Sigmoid colon (tissue), 7 donors: ENCODE measurements at places on chromosomes 6 and 20. TPM values are rescaled to one million over a fixed set of nuclear protein-coding genes. Genes with fewer than 3 reads are reported as not detected.

- no peak overlapping the region for H3K4me3 ChIP-seq
- no peak overlapping the region for H3K27ac ChIP-seq
- no peak for DNase-seq
- no peaks in the 10 kb centered on the region for H3K4me1 ChIP-seq
Measured at GRCh38 chr6:27592481-27593199, 119.7 kb upstream of the ZNF184 start.

GRCh38 chr6:54195637-54196036 lies 84.4 kb downstream of the MLIP start:
- H3K4me3 ChIP-seq: no peak overlapping the region
- H3K36me3 ChIP-seq: no peaks in the 10 kb centered on the region
- H3K27me3 ChIP-seq: no peaks in the 10 kb centered on the region
- no peak for DNase-seq
- peaks cover 10% of the 10 kb centered on the region for H3K4me1 ChIP-seq
- no peak overlapping the region for H3K27ac ChIP-seq

Gene ANKRD60
- not detected for total RNA-seq

- no peak for DNase-seq
- H3K27ac ChIP-seq: no peak overlapping the region
- no peak overlapping the region for H3K4me3 ChIP-seq
Measured at GRCh38 chr20:36394340-36394965, 88.3 kb downstream of the DLGAP4 start.

GRCh38 chr6:42025845-42026243 lies 24.5 kb upstream of the TAF8 start:
- no peak overlapping the region for H3K27ac ChIP-seq
- no peak overlapping the region for H3K4me3 ChIP-seq
- peaks cover 25% of the 10 kb centered on the region for H3K4me1 ChIP-seq

DNA sequence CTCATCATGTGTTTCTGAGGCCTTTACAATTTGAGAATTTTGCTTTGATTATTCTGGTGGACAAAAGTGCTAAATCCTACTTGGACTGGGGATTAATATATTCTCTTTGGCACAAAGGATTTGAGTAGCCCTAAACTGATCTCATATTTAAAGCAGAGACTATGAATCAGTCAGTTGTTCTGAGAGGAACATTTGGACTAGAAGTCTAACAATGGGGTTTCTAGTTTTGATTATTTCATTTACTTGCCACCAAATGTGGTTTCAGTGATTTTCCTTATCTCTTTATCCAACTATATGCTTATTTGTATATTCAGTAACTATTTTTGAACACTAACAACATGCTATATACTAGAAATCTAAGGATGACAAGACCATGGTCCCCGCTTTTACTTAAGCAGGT lies 81.4 kb downstream of the PDE10A start:
- no peak overlapping the region for H3K4me3 ChIP-seq
- no peaks in the 10 kb centered on the region for H3K36me3 ChIP-seq
- H3K27me3 ChIP-seq: no peaks in the 10 kb centered on the region

Gene GRM1
- total RNA-seq: 0.36 TPM
